Renal cortex interstitium (tissue), 15 donors: ENCODE measurements at places on chromosomes 6 and 20. TPM values are rescaled to one million over a fixed set of nuclear protein-coding genes. Genes with fewer than 3 reads are reported as not detected.

RGS17 gene
- 2.4 TPM for polyA plus RNA-seq

GRCh38 chr6:119071576-119071975 is 6.9 kb downstream of the FAM184A start:
- DNase-seq = no peak

GRCh38 chr6:156205678-156206077 is 571.5 kb upstream of the ARID1B start:
- no peak for DNase-seq

- DNase-seq = no peak
These were observed 131.5 kb downstream of the SOBP start for GRCh38 chr6:107621229-107621937.

- DNase-seq = no peak
These were observed 689 bp upstream of the COL20A1 start for GRCh38 chr20:63292292-63292701.

DNA sequence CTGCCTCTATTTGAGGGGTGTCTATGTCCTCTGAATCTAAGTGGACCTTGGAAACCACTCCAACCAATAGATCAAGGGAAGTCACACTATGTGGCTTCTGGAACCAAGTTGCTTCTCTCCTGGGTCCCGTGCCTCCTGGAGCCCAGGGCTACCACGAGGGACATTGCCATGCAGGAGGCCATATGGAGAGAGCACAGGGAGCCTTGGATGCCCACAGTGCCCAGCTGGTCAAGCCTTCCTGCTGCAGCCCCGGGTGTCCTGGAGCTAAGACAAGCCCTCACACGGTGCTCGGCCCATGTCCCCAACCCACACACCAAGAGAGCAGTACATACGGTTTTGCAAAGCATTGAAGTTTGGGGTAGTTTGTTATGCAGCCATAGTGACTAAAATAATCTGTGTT is 231.6 kb downstream of the SYNDIG1 start:
- no peak for DNase-seq

DNA sequence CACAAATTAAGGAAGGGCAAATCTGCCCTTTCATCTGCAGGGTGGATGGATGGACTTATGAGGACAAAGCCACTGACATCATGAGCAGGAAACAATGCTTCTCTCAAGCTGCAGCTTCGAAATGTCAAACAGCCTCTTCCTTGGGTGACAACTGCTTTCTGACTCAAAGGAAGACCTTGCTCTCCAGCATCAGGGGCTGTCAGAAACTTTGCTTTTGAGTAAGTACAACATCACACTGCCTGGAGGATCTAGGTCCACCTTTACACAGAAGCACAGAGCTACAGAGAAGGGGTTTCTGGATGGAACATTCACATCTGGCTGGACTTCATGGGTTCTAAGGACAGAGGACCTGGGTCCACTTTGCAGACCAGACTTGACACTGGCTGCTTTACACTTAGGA is 5.9 kb downstream of the CST1 start:
- no peak for DNase-seq

GRCh38 chr6:136553166-136553787 is 3.1 kb upstream of the MAP7 start:
- no peak for DNase-seq
